ENCODE measurements at places on chromosomes 7 and 10.
A peak's percentile ranks its signal among the peaks of the same experiment; 100 is the strongest.

GRCh38 chr10:132820056-132820455, 34.1 kb upstream of the NKX6-2 start:
- no peak for DNase-seq

- DNase-seq: no peak
Observed at GRCh38 chr7:9680713-9681112, 1247.3 kb downstream of the NXPH1 start.

DNA sequence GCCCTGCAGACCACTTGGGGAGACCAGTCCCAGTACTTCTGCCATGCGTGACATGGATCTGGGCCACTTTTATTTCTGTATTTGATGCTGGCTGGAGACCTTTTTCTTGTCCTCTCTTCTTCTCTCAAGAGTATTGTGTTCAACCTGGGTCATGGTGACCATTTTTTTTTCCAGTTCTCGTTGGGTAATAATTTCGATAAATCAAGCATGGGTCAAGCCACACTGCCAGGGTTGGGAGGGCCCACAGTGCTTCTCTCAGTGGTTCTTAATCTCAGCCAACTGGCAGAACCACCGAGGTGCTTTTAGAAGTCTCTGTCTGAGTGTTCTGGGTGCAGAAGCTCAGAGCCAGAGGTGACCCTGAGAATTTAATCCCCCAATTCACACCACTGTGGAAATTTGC, 269.9 kb downstream of the SEC23IP start:
- no peak for DNase-seq

- no peak for DNase-seq
Observed at GRCh38 chr10:96417441-96417840, 58.6 kb upstream of the OPALIN start.

- DNase-seq: no peak
Observed at GRCh38 chr10:70751991-70752390, 33.2 kb downstream of the TBATA start.

GRCh38 chr10:3249307-3249889, 76.8 kb upstream of the PITRM1 start:
- DNase-seq: no peak

DNA sequence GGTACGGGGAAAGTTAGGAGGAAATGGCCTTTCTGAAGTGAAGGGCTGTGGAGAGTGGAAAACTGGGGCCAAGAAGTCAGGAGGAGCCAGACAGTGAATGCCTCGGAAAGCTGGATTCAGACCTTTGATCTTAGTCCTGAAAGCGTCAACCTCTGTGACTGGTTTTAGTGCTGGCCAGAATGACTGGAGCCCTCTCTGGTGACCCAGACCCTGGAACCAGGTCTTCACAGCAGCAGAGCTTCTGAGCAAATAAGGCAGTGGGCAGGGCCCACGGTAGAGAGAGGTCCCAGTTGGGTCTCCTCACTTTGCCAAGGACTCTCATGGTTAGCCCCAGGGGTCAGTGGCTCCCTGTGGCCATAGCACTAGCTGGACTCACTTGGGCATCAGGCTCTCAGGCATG, 157.7 kb upstream of the EEPD1 start:
- no peak for DNase-seq

- DNase-seq: no peak
Observed at GRCh38 chr7:32694182-32694581, 197.4 kb downstream of the KBTBD2 start.

GRCh38 chr10:4028027-4028471, 243.0 kb upstream of the KLF6 start:
- no peak for DNase-seq

- DNase-seq: peak; percentile 24
Observed at GRCh38 chr7:115707258-115708012, 323.1 kb downstream of the TFEC start.

GRCh38 chr7:1254281-1255079, 21.8 kb downstream of the UNCX start:
- no peak for DNase-seq

DNA sequence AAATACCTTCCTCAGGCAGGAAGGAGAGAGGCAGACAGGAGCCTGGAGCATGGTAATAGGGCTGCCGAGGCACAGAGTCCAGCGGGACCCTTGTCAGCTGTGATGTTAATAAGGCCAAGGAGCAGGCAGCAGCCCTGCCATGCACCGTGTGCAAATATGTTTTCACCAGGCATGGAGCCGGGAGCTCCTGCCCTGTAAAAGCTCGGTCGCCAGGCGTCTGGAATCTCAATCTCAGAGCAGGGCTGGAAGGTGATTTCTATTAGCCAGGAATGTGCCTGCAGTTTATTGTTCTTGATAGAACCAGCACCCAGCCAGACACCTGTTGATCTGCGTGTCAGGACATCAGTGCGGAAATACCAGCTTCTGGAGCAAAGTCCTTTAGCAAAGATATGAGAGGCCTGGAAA, 469.8 kb downstream of the GLRX3 start:
- DNase-seq: no peak

DNA sequence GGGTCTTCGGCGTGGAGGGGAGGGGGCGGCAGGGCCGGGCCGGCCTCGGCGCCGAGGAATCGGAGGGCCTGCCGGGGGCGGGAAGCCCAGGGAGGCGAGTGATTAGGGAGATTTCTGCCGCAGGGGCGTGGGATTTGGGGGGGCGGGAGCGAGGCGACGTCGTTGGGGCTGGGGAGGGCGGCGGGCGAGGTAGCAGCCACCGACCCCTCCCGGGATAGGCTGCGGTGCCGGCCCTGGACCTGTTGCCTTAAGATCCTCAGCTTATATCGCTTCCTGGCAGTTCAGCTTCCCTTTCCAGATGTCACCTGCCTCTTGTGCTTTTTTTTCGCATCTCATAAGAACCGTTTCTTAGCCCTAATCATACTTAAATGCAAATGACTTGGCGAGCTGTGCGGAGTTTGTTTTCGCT, 655 bp downstream of the LMTK2 start:
- DNase-seq: peak; percentile 9

DNA sequence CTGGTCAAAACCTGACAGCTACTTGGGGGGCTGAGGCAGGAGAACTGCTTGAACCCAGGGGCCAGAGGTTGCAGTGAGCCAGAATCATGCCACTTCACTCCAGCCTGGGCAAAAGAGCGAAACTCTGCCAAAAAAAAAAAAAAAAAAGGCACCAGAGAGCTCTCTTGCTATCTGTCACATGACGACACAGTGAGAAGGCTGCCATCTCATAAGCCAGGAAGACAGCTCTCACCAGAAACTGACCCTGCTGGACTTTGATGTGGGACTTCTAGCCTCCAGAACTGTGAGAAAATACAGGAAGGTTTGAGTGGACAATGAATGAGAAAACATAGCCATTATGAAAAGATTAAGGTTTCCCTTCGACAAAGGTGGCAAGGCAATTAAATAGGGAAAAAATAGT, 51.1 kb upstream of the KCNIP2 start:
- no peak for DNase-seq

DNA sequence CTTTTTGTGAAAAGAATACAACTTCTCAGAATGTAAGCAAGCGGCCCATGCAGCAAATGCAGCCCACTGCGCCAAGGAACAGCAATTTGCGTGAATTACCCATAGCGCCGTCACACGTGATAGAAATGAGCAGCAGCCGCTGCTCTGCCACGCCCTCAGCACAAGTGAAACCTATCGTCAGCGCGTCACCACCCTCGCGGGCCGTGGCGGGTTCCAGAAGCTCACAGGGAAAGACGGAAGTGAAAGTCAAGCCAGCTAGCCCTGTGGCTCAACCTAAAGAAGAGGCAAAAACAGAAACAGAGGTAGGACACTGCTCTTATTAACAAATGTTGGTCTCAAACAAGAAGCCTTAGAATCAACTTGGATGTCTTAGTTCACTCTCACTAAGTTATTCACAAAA, 70.5 kb downstream of the SHH start:
- DNase-seq: peak; percentile 29

DNA sequence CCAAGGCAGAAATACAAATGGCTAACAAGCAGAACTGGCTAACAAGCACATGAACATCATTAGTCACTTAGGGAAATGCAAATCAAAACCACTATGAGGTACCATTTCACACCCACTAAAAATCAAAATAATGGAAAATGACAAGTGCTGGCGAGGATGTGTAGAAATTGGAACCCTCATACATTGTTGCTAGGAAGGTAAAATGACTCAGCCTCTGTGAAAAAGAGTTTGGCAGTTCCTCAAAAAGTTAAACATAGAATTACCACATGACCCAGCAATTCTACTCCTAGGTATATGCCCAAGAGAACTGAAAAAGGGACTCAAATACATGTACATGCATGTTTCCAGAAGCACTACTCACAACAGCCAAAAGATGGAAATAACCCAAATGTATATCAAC, 52.8 kb upstream of the ANAPC16 start:
- peak; percentile 82 for DNase-seq

- no peak for DNase-seq
Observed at GRCh38 chr10:92366412-92367021, 75.5 kb downstream of the MARCHF5 start.

DNA sequence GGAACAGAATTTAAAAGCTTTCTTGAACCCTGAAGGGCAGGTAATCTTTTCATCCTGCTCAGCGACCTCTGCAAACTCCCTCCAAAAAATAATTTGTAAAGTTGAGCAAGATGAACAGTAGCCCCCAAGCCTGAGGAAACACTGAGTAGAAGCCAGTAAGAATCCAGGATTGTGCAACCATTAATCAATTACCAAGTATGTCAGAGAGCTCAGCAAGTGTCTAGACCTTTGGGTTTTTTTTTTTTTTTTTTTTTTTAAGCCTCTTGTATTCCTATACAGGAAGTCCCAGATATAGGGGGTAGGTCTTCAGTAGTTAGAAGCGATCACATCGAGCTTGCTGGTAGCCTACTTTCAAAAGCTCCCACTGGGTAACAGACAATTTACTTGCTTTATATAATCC, 155.2 kb downstream of the DGKI start:
- DNase-seq: no peak

DNA sequence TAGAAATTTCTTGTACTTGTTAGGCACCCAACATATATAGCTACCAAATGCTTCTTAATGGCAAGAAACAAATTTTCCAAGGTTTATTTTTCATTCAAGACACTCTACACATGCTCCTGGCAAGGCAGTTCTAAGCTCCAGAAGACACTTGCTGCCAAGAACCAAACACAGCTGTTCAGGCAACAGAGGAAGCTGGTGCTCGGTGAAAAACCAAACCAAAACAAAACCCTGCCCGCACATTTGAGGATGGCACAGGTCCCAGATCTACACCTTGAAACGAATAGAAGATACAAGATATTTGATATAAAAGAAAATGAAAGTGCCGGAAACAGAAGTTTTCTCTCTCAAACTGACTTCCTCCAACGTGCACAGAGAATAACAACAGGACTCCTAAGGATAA, 4.9 kb upstream of the DNTT start:
- DNase-seq: no peak

DNA sequence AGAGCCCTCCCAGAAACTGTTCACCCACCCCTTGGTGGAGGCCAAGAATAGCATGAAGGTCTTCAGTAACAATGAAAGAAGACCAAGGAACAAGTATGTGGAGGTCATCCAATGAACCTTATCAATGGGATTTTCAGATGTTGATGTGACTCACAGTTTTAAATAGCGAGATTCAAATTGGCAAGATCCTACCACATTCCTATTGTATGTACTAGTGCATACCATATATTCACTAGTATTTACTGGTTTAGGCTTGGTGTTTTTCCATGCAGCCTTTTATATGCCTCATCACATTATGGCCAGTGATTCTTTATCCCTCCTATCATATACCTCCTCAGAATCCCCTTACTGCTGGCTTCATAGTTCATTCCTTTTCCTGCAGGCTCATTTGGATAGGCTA, 54.4 kb downstream of the ITGB8 start:
- no peak for DNase-seq

- no peak for DNase-seq
Observed at GRCh38 chr10:120493411-120494312, 36.6 kb downstream of the PLPP4 start.

DNA sequence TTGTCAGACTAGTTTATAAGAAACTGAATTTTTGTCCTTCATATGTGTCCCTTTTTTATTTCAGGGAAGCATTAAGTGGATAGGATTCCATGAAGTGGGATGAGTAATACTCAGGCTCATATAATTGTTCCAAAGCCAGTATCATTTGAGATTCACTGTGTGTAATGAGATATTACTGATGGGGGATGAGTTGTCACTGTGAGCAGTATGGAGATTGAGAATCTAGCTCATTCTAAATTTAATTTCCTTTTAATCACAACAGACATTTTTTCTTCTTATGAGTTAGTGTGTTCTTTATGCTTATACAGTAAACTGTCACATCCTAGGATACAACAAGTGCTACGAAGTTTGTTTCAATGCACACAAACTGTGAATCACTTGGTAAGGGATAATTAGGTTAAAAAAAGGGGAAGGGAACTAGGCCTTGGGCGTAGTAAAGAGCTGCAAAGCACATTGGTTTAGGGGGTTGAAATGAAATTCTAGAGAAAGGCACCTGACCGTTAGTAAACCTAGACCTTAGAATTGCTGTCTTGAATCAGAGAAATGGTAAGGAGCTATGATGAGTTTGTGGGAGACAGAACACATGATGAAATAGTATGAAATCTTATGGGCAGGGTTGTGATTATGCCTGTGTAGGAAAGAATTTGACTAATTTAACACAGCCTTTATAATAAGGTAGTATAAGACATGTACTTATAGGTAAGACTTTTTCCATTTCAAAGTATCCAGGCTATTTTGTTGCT, 153.4 kb downstream of the MLLT10 start:
- DNase-seq: no peak

DNA sequence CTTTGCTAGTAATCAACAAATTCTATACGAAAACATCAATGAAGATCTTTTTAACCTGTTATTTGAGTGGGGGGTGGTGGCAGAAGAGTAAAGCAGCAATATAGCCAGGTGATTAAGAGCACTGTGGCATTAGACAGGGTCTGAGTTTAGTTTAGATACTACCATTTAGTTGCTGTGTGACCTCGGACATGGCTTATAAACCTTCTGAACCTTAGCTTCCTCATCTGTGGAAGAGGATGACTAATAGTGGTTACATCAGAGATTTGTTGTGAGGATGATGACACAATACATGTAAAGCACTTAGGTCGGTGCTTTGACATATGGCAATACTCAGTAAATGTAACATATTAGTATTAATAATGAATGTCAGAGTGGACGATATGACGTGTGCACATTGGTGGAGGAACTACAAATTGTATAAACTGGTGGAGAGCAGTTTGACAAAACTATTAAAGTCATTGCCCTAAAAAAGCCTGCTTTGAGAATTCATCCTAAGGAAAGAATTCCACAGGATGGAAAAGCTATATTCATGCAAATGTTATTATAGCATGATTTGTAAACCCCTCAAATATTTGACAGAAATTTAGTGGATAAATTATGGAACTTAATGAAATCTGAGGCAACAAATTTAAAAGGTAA, 24.3 kb downstream of the SPAG6 start:
- peak; percentile 62 for DNase-seq

DNA sequence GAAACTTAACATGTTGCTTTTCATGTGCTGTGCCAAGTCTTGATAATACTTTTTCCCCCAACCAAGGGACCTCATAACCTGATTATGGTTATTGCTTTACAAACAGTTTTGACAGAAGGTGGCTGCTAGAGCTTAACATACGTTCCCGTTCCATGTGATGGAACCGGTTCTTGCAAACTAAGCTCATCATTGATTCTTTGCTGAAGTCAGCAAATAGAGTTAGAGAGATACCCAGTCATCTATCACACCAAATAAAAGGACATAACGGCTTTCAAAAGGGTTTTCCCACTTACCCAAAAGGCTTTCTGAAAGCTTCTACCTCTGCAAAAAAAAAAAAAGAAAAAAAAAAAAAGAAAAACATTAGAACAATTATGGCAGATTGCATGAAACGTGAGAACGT, 230.3 kb upstream of the MDFIC start:
- no peak for DNase-seq

Measured in activated CD4-positive, alpha-beta T cell treated with anti-CD3 and anti-CD28 coated beads, Interleukin-10, Interleukin-2, amounts not matched to agents 100 ng/mL and 50 ng/mL, durations not matched to agents 16 hours and 8 hours (primary cell).